ENCODE measurements at places on chromosomes 12 and 14.

- DNase-seq, result no peak
These were observed 7.1 kb upstream of the PRPH start for GRCh38 chr12:49287876-49288275.

DNA sequence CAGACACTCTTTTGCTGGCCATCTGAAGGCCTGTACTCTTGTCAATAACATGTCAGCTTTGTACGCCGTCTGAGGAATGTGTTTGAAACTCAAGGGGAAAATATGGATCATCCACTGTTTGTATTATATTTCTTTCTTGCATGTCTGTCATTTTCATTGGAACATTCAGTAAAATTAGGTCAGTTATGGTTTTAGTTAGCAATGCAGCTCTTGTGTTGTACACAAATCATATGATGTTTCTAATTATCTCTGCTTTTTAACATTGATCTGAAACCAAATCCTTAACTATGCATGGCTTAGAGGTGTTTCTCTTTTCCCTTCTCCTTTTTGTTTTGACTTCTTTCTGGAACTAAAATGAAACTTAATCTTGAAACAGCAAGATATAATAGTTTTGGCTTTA is 333.6 kb upstream of the PRICKLE1 start:
- DNase-seq, result no peak

DNA sequence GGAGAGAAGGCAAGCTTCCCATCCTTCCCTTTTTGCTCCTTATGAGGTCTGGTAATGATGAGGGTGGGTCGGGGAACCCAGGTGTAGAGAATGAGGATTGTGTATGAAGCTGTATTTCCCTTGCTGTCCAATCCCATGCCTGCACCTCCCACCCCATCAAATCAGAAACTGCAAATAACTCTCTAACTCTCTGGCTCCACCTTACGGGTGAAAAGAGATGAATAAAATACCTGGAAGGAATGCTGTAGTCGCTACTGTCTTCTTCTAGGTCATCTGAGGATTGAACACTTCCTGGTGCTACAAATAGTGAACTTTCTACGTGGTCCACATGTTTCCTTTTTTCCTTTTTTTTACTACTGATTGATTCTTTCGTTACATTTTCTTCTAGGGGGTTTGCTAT is 38.9 kb upstream of the DICER1 start:
- DNase-seq, result no peak

DNA sequence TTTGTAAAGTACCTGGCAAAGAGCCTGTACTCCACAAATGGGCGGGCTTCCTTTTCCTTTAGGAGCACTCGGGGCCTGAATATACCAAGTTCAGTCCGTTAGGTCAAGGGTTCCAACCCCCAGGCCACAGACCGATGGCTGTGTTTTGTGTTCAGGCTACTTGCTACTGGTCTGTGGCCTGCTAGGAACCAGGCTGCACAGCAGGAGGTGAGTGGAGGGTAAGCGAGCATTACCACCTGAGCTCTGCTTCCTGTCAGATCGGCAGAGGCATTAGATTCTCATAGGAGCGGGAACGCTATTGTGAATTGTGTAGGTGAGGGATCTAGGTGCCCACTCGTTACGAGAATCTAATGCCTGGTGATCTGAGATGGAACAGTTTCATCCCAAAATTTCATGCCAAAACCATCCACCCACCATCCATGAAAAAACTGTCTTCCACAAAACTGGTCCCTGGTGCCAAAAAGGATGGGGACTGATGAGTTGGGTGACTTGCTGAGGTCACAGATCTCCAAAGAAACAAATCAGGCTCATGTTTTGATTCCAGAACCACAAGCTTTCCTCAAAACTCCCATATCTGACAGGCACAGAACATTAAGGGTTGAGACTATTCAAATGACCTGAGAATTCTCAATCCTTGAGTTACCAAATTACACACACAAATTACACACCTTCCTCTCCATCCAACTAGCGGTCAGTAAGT is 4.2 kb downstream of the CSRP2 start:
- DNase-seq, result no peak

GRCh38 chr14:43147485-43147884 is 1359.6 kb downstream of the FSCB start:
- no peak for DNase-seq

- DNase-seq, result no peak
These were observed 812.4 kb downstream of the NRXN3 start for GRCh38 chr14:78982551-78982950.

Data from RWPE2 (cell line).